ENCODE measurements at places on chromosomes 7 and 10.

- no peak for DNase-seq
Measured at GRCh38 chr10:118447478-118448270, 105.5 kb upstream of the FAM204A start.

- no peak for DNase-seq
Measured at GRCh38 chr7:111750878-111751277, 188.6 kb upstream of the IMMP2L start.

- DNase-seq, result no peak
Measured at GRCh38 chr10:27439101-27439500, 65.0 kb upstream of the RAB18 start.

DNA sequence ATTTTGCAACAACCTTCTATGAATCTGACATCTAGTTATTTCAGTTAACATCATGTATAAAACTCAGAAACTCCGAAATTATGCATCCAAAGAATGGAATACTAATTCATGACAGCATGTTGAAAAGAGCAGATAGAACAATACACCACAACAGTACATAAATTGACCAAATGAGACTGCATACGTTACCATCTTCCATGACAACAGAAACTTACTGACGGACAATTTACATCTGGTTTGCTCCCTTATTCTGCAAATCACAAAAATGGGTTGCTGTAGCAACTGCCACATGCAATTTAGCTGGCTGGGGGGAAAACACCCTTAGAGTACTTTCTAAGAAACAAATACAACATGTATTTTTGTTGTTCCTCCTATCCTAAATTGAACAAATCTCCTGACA, 14.3 kb downstream of the LRRN3 start:
- DNase-seq, result no peak

GRCh38 chr7:121401896-121402295, 5.8 kb upstream of the FAM3C start:
- no peak for DNase-seq

DNA sequence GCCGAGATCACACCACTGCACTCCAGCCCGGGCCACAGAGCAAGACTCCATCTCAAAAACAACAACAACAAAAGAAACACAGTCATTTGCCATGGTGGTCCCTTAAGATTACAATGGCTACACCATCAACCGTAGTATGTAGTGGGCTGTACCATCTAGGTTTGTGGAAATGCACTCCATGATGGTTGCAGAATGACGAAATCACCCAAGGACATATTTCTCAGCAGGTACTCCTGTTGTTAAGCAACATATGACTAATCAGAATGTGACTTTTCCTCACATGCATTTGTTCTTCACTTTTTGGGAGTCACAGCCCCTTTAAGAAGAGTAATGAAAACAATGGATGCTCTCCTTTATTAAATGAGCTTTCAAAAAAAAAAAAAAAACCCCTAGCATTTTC, 11.0 kb downstream of the SVIL start:
- no peak for DNase-seq

- DNase-seq, result no peak
Measured at GRCh38 chr10:131669838-131670237, 231.0 kb upstream of the PPP2R2D start.

- no peak for DNase-seq
Measured at GRCh38 chr7:44709945-44710596, 38.6 kb upstream of the ZMIZ2 start.

DNA sequence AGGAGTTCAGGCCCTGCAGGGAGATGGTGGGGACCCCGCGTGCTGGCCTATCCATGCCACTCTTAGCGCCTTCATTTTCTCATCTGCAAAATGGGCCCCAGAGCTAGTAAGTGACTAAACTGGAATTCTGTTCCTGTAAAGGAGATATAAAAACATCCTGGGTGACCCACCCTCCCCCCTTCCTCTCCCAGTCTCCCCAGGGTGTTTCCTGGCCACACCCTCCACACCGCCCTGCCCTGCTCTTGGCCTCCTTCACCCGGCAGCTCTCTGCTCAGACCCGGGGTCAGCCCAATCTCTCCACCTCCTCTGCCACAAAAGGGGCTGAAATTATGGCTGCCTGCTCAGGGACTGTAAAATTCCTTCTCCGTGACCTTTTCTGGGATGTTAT, 70.7 kb downstream of the C10orf105 start:
- DNase-seq, result no peak

- no peak for DNase-seq
Measured at GRCh38 chr10:120095875-120096274, 203.3 kb downstream of the SEC23IP start.

DNA sequence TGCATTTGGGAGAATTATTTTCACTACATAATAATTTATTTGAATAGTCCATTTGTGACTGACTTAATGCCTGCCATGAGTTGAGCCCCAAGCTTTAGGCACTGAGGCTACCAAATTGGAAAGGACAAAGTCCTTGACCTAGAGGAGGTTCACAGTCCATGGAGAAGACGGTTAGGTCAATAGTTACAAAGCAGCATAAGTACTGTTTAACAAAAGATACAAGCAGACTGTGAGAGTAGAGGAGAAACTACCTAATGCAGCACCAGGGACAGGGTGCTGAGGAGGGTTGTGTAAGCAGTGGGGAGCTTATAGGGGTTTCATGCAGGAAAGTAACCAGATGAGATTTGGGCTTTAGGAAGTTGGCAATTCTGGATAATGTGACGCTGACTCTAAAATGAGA, 139.2 kb downstream of the LCOR start:
- no peak for DNase-seq

Data from WERI-Rb-1 (cell line).